ENCODE measurements at places on chromosomes 1 and 21.
A peak's percentile ranks its signal among the peaks of the same experiment; 100 is the strongest.

DNA sequence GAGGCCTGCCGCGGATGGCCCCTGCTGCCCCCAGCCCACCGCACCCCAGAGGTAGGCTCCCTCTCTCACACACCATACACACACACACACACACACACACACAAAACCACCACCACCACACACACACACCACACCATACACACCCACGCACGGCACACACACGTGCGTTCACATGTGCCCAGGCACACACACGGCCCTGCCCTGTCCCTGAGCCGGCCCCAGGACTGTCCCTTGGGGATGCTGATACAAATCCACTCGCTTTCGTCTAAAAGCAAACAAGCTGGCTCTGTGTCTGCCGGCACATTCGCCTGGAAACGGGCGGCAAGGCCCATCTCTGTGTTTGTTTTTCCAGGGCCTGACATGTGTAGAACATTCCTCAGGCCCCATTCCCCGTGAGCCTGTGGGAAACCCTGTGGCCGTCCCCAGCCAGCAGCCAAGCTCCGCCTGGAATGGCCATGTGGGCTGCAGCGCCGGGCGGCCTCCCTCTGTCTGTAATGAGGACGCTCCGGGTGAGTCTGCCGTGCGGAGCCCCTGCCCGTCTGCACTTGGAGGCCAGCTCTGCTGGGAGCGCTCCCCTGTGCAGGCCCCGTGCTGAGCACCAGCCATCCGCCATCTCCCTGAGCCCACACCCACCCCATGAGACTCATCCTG, 67.4 kb downstream of the DMRTB1 start:
- no peak for DNase-seq

GRCh38 chr21:26761174-26761915, 83.9 kb downstream of the ADAMTS1 start:
- DNase-seq: no peak

GRCh38 chr1:245583575-245584330, 429.0 kb downstream of the KIF26B start:
- DNase-seq: peak; percentile 62

DNA sequence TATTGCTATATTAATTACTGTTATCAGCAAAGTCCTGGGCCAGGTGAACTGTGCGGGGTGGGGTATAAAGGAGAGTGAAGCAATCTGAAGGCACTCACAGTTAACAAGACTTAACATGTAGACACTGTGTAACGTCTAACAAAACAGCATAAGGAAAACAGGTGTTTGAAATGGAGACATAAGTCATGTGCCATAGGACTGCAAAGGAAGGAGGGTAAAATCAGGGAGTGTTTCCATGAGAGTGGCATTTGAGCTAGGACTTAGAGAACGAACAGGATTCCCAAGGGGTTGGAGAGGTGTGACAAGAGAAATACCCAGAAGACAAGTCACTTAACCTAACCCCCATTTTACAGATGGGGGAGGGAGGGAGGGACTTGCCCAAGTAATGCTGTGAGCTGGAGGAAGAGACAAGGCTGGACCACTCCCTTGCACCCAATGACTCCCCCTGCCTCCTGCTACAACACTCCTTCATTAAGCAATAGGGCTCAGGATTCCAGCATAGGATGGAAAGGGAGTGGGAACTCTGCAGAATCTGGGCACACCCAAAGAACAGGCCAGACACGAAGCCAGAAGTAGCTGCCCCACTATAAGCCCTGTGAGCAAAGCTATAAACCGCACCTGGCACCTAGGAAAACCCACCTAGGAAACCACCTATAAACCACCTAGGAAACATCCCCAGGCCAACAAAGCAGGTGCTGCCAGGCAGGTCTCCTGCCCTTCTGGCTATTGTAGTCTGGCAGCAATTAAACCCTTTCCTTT, 6.6 kb downstream of the PEF1 start:
- peak; percentile 43 for DNase-seq

DNA sequence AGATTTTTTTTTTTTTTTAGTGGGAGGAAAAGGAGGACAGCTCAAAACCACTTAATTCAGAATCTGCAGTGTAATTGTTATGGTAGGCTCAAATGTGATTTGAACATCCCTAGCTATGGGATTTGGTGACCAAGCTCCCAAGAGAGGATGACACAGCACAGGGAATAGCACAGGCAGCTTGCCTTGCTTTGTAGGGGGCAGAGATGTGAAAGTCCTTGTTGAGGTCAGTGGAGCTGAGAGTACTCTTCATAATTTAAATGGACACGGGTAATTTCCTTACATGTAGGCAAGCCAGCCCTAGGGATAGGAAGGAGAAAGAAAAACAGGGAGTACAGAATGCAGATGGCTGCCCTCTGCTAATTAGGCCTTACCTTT, 3.2 kb upstream of the UCK2 start:
- DNase-seq: peak; percentile 70

GRCh38 chr1:156582388-156583017, 3.0 kb downstream of the TTC24 start:
- no peak for DNase-seq

GRCh38 chr1:239913141-239913585, 178.5 kb upstream of the FMN2 start:
- DNase-seq: no peak

DNA sequence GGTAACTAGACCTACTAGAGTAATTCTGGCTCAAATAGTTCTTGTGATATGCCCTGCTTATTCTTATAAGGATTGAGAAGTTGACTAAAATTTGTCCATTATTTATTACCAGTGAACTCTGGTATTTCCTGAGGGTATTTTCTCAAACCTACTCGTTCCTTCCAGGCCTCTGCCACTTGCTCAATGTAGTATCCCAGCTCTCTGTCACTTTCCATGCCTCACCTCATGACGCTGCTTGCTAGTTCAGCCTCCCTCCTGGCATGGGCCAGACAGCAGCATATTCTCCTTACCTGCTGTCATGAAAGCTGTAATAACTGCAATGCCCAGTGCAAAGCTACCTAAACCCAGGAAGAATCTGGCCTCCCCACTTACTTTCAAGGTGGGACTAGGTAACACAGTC, 602.9 kb upstream of the ADAMTS5 start:
- no peak for DNase-seq

- DNase-seq: no peak
Observed at GRCh38 chr1:233598891-233599541, 14.9 kb upstream of the KCNK1 start.

GRCh38 chr1:180229483-180230415, at the start of gene LHX4:
Gene LHX4 (plus strand): TSS chr1:180230264. CDS start chr1:180230530, 266 bp downstream.
- DNase-seq: peak; percentile 77

Data from NCI-H69 (cell line).